ENCODE measurements at places on chromosomes 16 and 17. TPM values are rescaled to one million over a fixed set of nuclear protein-coding genes. Genes with fewer than 3 reads are reported as not detected.

DNA sequence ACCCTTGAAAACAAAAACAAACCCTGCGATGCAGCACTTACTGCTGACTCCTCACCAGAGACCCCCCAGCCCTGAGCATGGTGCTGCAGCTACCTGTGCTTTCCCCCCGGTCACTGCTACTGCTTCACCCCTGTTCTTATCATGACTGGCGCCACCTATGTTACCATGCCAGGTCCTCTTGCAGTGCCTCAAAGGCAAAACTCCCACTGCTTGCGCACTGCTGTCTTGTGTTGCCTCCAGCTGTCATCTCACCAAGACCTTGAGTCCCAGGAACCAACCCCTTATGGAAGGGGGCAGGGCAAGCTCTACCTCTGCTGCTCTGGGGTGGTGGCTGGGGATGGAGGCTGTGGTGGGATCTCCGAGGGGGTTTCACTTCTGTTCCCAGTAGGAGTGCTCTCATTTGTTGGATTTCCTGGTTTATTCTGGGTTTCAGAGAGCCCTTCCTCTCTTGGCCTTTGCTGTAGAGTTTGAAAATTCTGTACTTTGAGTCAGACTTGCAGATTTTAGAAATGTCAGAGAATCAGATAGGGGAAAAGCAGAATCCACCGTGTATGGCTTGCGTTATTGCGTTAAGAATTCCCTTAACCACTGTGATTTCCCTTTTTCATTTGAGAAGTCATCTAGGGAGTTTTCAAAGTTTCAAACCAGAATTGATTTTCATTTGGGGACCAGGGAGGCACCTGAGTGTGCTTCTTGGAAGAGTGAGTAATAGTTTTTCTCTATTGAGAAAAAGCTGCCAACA, 96.6 kb downstream of the SPECC1 start:
- DNase-seq, result no peak
- H3K4me1 ChIP-seq, result peaks cover 6% of the 10 kb centered on the region
- H3K27me3 ChIP-seq, result peaks cover 30% of the 10 kb centered on the region
- H3K4me3 ChIP-seq, result no peak overlapping the region
- H3K27ac ChIP-seq, result no peak overlapping the region

- no peak for DNase-seq
- H3K27me3 ChIP-seq, result no peaks in the 10 kb centered on the region
Measured at GRCh38 chr17:11170881-11171280, 70.1 kb upstream of the SHISA6 start.

Gene EVPLL
- not detected for total RNA-seq

DNA sequence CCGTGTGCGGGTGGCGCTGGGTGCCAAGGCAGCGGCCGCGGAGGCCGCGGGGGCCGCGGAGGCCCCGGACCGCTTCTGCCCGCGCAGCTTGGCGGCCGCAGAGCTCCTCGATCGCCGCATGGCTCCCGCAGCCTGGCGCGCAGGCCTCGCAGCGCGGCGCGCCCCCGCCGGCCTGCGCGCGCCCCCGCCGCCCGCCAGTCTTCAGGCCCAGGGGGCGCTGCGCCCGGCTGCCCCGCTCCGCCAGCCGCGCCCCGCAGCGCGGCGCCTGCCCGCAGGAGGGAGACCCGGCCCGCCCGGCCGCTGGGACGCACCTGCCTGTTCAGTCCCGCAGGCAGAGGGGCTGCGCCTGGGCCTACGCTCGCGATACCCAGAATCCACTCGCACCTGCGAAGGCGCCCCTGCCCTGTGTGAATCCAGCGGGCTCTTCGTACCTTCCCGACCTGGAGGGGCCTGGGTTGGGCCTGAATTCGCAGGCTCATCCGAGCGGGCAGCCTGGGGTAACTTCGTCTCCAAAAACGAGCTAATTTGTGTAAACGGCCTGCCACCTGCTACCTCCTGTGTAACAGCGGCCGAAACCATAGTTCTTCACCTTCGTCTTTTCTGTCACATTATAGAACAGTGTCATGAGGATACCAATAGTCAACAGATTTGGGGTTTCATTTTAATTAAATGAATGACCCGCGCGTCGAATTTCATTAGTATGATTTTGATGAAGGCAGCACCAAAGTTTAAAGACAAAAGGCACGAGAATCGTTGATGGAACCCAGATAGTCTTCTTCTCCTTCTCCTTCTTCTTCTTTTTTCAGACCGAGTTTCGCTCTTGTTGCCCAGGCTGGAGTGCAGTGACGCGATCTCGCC, at the start of gene CENPV:
Gene CENPV (minus strand): TSS at position 153 of the 858 bp plus-strand sequence. CDS start 33 bp downstream, at position 120.
- DNase-seq, result no peak
- no peaks in the 10 kb centered on the region for H3K36me3 ChIP-seq
- H3K27me3 ChIP-seq, result peaks cover 13% of the 10 kb centered on the region
- H3K4me1 ChIP-seq, result peaks cover 15% of the 10 kb centered on the region
- peak within 1 kb of the TSS; percentile 92 for H3K4me3 ChIP-seq

DNA sequence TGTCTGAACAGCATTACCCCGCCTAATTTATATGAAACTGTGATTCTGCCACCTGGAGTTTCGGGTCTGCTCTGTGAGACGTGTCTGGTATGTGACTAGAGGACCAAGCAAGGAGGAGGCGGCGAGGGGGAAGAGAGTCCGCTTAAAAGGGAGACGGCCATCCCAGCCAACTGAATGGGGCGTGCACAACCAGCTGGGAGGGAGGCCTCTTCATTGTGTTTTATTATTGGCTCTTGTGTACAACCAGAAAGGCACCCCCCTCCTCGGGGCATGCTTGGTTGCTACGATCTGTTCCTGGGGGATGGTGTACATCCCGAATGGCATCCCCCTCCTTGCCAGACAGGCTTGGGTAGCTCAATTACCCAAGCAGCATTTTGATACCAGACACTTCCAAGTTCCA, 384.5 kb upstream of the SALL1 start:
- H3K4me3 ChIP-seq, result no peak overlapping the region
- H3K4me1 ChIP-seq, result peaks cover 30% of the 10 kb centered on the region
- no peak overlapping the region for H3K27ac ChIP-seq
- no peaks in the 10 kb centered on the region for H3K27me3 ChIP-seq
- no peaks in the 10 kb centered on the region for H3K36me3 ChIP-seq

Gene FAM117A
- 0.87 TPM for total RNA-seq

Gene FBXW10B
- not detected for total RNA-seq

- no peak for DNase-seq
- H3K36me3 ChIP-seq, result peaks cover 6% of the 10 kb centered on the region
- H3K4me1 ChIP-seq, result 0 out of 2 replicates have a peak, but pooled peaks cover 6% of the 10 kb centered on the region
Measured at GRCh38 chr16:17184026-17184425, 286.7 kb downstream of the XYLT1 start.

Gene MYH1
- total RNA-seq, result not detected

Gene DNAAF8
- total RNA-seq, result 2.6 TPM

DNA sequence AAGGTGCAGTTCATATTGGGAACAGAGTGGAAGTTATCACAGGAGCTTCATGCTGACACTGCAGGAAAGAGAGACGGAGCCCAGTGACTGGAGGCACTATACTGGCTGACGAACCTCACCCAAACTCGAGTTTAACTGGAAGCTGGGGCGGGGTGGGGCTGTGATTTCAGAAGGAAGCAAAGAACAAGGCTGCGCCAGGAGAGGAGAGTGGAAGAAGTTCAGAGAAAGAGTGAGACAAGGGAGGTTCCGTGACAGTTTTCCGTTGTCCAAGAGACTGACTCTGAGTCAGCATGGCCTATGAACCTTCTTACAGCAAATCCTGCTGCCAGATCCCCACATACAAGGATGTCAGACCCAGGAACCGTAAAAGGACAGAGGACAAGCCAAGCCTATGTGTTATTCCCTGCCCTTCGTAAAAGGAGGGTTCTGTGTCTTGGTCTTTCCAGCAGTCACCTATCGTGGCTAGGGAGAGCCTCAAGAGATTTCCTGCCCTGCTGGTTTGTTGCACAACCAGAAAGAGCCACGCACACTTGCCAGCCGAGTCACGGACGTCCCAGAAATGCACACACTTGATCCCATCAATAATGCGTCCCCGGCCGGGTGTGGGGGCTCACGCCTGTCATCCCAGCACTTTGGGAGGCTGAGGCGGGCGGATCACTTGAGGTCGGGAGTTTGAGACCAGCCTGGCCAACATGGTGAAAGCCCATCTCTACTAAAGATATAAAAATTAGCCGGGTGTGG, 5.1 kb downstream of the PITPNA start:
- peaks cover 34% of the 10 kb centered on the region for H3K4me1 ChIP-seq
- H3K36me3 ChIP-seq, result peaks cover 17% of the 10 kb centered on the region
- H3K27ac ChIP-seq, result no peak overlapping the region
- DNase-seq, result no peak

Gene TBC1D26
- not detected for total RNA-seq

- peaks cover 13% of the 10 kb centered on the region for H3K27me3 ChIP-seq
- H3K36me3 ChIP-seq, result peaks cover 12% of the 10 kb centered on the region
- DNase-seq, result no peak
- H3K27ac ChIP-seq, result peak overlapping the region; percentile 99
Measured at GRCh38 chr17:49707246-49707607, 537 bp downstream of the SLC35B1 start.

DNA sequence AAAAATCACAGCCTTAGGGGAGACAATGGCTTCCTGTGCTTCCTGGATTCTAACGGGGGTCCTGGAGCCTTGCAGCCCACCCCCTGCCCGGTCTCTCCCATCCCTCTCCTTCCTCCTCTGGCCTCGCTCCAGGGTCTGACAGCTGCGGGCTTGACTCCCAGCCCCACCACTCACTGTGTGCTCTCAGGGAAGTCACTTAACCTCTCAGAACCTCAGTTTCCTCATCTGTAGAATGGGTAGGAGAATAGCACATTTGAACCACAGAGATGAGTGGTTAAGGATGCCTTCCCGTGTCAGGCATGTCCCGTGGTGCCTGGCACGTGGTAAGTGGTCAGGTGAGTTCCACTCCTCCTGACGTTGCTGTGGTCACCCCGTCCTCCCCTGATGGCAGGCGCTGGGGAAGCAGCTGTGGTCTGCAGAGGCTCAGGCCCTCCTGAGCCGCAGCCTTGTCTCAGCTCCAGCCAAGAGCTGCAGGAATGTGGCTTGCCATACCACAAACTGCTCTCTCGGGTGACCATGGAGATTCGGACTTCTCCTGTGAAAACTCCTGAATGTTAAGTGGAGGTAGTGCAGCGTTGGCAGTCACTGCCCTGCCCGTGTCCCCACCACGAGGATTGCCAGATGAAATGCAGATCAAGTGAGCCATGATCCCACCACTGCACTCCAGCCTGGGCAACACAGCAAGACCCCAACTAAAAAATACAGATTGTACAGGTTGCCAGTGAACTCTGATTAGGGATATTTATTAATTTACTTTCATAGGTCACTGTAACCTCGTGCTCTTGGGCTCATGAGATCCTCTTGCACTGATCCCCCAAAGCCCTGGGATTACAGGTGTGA, 85.7 kb downstream of the NT5M start:
- DNase-seq, result no peak
- H3K27me3 ChIP-seq, result peaks cover 23% of the 10 kb centered on the region
- no peak overlapping the region for H3K27ac ChIP-seq
- H3K4me3 ChIP-seq, result no peak overlapping the region
- peaks cover 7% of the 10 kb centered on the region for H3K36me3 ChIP-seq

GRCh38 chr17:55228683-55229192, 36.0 kb upstream of the HLF start:
- H3K36me3 ChIP-seq, result no peaks in the 10 kb centered on the region
- no peak overlapping the region for H3K27ac ChIP-seq
- peaks cover 10% of the 10 kb centered on the region for H3K27me3 ChIP-seq
- no peak overlapping the region for H3K4me3 ChIP-seq
- DNase-seq, result no peak
- no peaks in the 10 kb centered on the region for H3K4me1 ChIP-seq

Gene FXR2
- total RNA-seq, result 61.2 TPM

Gene EPN3
- total RNA-seq, result not detected

DNA sequence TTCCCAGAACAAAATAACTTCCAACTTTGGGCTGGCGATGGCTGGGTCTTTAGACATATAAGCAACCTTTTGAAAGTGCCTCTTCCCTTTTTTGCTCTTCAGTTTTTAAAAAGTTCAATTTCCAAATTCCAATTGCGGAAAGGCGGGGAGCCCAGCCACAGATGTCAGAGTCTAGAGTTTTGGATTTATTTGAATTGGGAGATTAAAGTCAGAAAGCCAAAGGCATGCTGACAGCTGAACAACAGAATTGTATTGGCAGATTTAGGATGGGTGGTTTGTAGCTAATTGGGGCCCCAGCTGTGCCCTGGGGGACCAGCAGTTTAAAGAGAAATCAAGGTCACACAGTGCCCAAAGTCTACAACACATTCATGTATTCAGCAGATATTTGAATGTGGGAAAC, 10.5 kb downstream of the YPEL2 start:
- H3K4me1 ChIP-seq, result no peaks in the 10 kb centered on the region
- H3K27ac ChIP-seq, result no peak overlapping the region
- DNase-seq, result no peak
- peaks cover 4% of the 10 kb centered on the region for H3K27me3 ChIP-seq
- no peaks in the 10 kb centered on the region for H3K36me3 ChIP-seq
